ENCODE measurements at places on chromosomes 5 and 9.

GRCh38 chr9:109779711-109780452 is at the start of gene PALM2AKAP2:
Gene PALM2AKAP2 (plus strand): TSS chr9:109780198. CDS start chr9:109780489, 291 bp downstream.
- DNase-seq: no peak

- no peak for DNase-seq
These were observed 390.9 kb downstream of the LRRC70 start for GRCh38 chr5:62969409-62970120.

GRCh38 chr9:10054456-10054855 is 558.3 kb downstream of the PTPRD start:
- no peak for DNase-seq

GRCh38 chr9:38382141-38382540 is 10.4 kb upstream of the ALDH1B1 start:
- DNase-seq: no peak

DNA sequence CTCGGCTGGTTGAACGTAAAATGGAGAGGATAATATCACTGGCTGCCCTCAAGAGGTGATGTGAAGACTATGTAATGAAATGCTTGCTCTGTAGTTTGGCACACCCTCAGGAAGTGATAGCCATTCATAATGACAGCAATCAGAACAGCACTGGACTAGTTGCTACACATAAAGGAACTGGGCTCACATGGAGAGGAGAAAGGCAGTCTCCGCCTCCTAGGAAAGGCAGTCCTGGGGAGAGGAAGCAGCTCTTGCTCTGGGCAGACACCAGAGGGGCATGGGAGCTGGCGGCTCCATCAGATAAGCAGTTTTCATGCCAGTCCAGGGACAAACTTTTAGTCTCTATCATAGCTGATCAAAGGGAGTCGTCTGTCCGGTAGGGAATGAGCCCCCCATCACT is 46.9 kb downstream of the ARHGEF37 start:
- DNase-seq: no peak

Measured in CD4-positive, alpha-beta T cell treated with Interleukin-15 for 4 hours (primary cell).